ENCODE measurements at places on chromosomes 4 and X. TPM values are rescaled to one million over a fixed set of nuclear protein-coding genes. Genes with fewer than 3 reads are reported as not detected.

Gene CHST7
- 8.4 TPM for total RNA-seq

Gene HTN1
- 4.1 TPM for total RNA-seq

Gene SMIM31
- total RNA-seq: 3.6 TPM

Gene EDNRA
- 35.4 TPM for total RNA-seq

DNA sequence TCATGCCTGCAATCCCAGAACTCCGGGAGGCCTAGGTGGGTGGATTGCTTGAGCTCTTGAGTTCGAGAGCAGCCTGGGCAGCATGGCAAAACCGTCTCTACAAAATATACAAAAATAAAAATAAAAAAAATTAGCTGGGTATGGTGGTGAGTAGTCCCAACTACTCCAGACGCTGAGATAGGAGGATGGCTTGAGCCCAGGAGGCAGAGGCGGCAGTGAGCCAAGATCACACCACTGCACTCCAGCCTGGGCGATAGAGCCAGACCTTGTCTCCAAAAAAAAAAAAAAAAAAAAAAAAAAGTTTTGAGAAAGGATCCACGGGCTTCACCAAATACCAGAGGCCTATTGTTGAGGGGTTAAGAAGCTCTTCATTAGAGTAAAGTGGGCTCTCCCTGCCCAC is 8.0 kb downstream of the SUPT20HL2 start:
- no peak for DNase-seq

GRCh38 chr4:125131891-125132680 is 182.7 kb upstream of the FAT4 start:
- DNase-seq: peak; percentile 46

- DNase-seq: no peak
Measured at GRCh38 chrX:150239946-150240642, 123.0 kb upstream of the MAMLD1 start.

DNA sequence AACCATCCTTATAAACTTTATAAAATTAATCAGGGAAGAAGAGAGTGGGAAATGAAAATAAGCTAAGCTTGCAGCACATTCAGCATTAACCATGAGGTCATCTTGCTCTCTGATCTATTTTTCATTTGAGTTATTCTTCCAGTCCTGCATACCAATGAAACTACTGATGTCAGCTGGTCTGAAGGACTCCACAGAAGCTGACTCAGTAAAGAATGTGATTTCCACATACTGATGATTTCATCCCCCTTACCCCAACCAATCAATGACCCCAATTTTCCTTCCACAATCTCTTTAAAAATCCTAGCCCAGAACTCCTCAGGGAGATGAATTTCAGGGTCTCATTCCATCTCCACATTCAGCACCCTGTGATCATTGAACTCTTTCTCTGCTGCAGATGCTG is 18.8 kb upstream of the DSPP start:
- DNase-seq: peak; percentile 86

- peak; percentile 73 for DNase-seq
Measured at GRCh38 chr4:77104791-77105540, 29.2 kb upstream of the CCNI start.

DNA sequence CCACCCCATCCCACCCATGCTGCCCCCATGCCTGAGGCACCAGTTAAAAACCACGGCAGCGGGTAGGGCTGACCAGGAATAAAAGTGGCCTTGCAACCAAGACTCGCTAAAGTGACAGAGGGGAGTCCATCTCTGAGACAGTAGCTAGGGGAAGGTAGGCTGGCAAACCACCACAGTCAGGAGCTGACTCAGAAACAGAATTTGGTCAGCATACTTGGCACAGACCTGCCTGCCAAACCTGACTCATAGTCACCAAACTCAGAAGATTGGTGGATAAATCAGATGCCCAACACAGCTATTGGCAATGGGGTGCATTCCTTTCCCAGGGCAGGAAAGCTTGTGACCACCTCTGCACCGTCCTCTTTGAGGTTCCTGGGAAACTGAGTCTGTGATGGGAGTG is 193.8 kb downstream of the BCOR start:
- no peak for DNase-seq

- peak; percentile 83 for DNase-seq
Measured at GRCh38 chr4:140851032-140851636, 94.9 kb upstream of the TBC1D9 start.

GRCh38 chr4:32824336-32824735 is 2104.2 kb downstream of the PCDH7 start:
- DNase-seq: no peak

DNA sequence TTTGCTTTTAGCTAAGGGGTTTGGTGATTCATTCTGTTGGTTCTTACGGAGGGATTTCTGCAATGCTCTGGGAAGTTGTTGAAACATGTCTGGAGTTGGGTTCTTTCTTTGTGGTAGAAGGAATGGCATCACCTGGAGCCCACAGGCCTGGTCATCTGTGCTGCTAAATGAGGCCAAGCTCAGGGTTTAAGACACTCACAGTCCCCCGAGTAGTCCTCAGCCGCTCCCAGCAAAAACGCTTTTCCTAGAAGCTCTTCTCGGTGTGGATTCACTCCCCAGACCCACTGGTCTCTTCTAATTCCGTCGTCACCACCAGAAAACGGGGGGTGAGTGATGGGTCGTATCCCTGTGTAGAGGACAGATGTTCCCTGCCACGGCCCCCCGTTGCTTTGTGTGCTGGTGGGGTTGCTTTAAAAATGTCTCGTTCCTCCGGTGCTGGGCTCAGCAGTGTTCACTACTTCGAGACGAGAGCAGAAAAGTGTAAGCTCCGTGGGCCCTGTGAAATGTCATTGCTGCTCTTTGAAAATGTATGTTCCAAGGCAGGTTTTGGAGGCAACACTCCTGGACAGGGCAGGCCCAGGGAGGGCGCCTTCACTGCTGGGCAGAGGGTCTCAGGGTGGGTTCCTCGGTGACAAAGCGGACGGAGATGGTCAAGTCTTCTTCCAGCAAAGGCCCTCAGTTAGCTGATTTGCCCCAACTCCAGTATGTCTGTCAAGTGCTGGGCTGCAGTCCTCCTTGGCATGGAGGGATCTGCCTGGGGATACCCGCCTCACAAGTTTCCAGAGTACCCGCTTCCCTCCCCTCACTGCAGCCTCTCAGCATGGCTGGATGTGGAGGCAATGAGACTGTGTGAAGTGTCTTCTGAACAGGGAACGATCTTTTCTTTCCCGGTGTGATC is 37.3 kb downstream of the PSAPL1 start:
- DNase-seq: no peak

GRCh38 chr4:183098723-183099536 is at the start of gene WWC2:
WWC2 (plus strand) TSS chr4:183099257; CDS start chr4:183099492, 235 bp downstream.
- DNase-seq: peak; percentile 95

DNA sequence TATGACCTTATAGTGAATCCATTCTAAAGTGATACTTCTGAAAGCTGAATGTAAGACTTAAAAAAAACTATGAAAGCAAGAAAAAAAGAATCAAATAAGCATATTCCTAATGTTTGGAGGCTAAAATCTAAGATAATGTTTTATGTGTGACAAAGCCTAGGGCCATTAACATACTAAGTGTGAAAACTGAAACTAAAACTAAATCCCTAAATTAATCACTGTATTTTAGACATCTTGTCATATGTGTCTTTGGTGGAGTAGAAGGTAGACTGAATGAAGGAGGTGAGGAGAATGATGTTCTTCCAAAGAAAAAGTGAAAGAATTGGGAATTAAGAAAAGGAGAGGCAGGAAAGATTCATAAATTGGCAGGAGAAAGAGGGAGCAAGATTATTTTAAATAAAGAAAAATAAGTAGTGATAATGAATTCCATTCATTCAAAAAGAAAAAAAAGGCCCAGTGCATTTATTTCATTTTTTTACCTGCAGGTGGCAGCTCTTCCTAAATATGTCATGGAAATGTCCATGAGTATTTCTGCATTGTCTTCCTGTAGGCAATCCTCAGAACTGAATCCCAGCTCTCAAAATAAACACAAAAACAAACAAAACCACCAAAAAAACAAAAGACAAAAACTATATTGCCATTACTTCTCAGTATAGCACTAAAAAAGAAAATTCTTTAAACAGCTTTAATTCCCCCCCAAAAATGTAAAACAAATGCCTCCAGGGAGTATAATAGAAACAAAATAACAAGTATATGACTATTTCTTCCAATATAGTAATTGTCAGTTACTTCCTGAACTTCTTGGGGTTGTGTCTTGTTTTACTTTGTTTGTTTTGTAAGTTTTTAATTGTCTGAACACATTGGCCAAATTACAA is 17.0 kb upstream of the AP1AR start:
- no peak for DNase-seq

Measured in umbilical cord (tissue), 2 donors.